ENCODE measurements at places on chromosomes 4 and X.

DNA sequence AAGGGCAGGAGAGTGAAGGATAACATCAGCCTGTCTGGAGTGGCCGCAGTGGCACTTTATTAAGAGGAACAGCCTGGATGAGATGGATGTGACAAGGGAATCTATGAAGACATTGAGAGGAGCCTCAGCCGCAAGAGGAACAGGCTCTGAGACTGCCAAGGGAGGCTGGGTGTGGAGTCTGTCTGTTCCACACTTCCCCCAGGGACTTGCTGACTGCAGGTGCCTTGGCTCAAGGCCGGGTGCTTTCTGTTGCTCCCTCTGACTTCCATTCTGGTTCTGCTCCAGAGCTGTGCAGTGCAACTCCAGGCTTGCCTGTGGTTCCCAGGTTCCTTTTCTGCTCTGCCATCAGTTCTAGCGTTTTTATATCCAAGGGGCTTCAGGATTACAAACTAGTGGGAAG lies 54.6 kb downstream of the FRMPD3 start:
- DNase-seq, result no peak

GRCh38 chrX:4925911-4926310 lies 1212.5 kb upstream of the PRKX start:
- no peak for DNase-seq

- no peak for DNase-seq
Observed at GRCh38 chr4:15652191-15652590, 3.0 kb downstream of the FBXL5 start.

DNA sequence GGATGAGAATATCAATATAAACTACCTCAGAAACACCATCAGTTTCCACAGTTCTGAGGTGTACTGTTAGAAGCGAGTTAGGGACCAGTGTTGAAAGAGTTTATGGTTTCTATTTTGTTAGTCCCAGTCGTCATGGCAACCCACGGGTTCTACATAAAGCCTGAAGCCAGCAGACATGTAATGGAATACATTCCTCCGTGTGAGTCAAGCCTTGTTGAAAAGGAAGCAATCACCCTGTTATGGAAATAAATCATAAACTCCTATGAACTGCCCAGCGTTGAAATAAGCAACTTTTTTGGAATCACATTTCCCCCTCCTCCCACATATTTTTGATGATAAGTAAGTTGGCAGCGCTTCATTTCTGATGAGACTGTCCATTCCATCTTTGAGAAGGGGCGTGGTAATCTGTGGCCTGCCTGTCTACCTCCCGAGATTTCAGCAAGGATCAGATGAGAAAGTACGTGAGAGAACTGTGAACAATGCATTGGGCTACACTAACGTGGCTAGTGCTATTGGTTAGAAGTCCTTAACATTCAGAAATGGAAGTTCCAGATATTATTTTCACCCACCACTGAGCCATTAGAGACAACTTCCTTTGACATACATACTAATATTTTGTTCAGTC lies 40.4 kb upstream of the PDHA1 start:
- no peak for DNase-seq

DNA sequence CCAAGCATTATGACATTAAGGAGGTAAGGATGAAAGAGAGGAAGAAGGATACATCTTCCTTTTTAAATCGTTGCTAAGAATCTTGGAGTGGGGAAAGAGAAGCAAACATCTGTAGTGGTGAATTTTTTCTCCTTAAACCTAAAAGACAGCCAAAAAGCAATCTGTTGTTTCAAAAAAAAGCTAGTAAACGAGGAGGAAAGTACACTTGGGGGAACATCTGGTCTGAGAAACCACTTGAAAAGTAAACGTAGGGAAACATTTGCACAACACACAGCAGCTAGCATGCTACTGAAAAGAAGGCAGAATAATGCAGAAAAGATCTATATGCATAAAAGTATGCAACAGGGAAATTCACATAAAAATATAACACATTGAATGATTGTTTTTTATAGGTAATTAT lies 1485.6 kb downstream of the PCDH19 start:
- no peak for DNase-seq

DNA sequence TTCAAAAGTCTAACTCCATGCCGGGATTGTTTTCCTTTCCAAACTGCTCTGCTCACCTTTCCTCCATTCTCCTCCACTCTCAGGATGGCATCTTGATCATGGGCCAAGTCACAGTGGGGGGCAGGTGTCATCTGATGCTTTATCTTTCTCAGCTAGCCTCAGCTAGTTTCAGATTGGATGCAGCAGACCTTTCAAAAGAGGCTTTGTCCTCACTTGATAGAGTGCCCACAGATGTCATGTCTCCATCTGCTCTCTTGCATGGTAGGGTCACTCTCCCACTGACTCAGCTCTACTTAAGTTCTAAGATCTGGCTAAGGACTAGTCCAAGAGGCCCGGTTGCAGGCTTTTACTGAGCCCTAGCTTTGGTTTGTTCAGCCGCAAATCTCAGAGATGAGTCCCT lies 341.8 kb upstream of the GALNT7 start:
- DNase-seq, result no peak

DNA sequence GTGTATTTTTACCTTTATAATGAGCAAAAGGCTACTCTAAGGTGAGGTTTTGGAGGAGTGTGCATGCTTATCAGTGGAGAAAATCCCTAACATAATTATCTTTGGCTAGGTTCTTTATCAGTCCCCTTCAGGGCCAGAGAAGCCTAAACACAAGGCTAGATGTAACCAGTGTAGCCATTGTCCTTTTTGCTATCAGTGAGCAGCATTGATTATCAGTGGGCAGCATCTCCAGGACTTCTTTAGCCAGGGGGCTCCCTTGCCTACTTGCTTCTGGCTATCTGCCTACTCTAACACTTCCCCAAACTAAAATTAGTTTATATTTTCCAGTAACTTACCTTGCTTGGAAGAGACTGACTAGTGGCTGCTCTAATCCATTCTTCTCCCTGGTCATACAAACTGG lies 595.6 kb downstream of the TRAM1L1 start:
- no peak for DNase-seq

DNA sequence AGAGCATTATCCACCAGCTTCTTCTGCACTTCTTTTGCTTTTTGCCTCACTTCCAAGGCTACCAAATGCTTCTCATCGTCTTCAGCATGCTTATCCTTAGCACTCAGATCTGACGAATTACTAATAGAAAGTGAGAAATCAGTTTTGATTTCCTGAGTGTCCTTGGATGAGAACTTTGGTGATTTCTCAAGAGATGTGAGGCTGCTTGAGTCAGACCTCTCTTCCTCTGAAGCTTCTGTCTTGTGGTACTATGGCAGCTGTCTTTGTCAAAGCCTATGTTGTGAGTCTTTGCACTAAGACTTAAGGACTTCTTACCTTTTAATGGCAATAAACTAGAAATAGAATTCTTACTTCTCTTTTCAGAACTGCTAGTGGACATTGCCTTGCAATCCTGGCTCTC lies 169.9 kb downstream of the CPE start:
- DNase-seq, result no peak

GRCh38 chr4:112531146-112531545 lies 15.2 kb upstream of the NEUROG2 start:
- no peak for DNase-seq

- DNase-seq, result no peak
Observed at GRCh38 chr4:6724421-6725111, 8.6 kb downstream of the BLOC1S4 start.

- DNase-seq, result no peak
Observed at GRCh38 chrX:105150557-105150956, 69.9 kb downstream of the TEX13A start.

GRCh38 chr4:113502476-113502875 lies 259.1 kb downstream of the CAMK2D start:
- DNase-seq, result no peak

GRCh38 chr4:78446619-78447018 lies 105.0 kb upstream of the ANXA3 start:
- no peak for DNase-seq

DNA sequence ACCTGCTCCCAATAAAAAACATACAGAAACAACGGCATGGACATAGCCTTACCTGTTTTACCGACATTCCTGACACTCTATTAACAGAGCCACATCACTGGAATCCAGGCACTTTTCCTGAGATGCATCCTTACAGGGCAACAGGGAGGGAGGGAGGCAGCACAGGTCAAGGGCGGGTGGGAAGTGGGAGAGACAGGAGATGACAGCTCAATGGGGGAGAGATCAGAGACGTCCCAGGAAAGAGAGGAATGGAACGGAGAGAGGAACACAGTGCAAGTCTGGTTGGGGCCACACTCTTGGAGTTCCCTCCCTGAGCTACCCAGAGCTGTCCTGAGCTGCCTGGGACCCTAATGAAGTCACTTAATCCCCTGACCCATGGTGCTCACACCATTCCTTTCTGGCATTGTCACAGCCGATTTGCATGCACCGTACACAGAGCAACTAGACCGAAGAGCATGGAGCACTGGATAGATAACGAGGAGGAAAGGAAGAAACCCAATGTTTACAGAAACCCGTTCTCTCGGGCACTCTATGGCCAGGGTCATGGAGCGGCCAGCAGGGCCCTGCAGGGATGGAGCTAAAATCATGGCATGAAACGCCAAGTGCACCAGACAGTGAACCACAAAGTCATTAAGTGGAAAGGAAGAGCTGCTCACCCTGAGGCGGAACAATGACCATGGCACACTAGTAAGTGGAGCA lies 93.1 kb downstream of the NSUN7 start:
- DNase-seq, result no peak

DNA sequence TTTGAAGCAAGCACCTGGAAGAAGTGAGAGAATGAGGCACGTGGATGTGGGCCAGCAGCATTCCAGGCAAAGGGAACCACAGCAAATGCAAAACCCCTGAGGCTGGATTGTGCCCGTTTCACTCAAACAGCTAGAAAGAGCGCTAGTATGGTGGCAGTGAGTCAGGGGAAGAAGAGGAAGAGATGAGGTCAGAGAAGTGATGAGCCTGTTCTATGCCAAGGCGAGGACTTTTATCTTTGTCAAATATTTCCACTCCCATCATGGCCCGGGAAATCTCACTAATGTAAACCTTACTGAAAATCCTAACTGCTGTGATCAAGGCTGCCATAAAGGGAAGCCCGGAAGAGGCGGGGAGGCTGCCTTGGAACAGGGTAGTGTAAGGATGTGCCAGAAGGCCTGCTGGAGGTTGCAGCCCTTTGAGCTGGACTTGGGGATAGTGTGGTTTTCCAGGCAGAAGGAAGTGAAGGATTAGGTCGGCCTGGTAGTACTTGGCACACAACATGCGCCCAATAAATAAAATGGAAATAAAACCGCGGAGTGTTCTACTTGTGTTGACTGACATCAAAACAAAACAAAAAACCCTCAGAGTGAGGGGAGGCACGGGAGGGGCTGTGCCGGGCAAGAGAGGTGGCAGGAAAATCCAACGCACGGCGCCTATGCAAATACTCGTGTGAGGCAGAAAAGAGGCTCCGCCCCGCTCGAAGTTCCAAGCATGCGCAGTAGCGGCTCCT lies 1.2 kb upstream of the CDK16 start:
- no peak for DNase-seq

DNA sequence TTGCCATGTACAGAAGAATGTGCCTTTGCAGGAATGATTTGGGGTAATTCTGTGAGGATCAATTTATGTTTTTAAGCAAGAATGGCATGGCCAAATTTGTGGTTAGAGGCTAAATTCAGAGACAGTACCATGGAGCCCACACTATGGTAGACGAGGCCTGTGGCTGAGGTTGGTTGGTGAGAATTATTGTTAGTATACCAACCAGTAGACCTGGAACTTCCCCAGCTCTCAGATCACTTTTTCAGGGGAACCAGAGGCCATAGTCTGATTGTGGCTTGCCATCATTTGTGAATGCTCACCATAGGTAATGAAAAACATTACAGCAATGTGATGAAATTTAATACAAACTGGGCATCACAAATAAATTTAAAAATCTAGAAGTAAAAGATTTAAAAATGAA lies 56.3 kb downstream of the SHISA3 start:
- no peak for DNase-seq

- DNase-seq, result no peak
Observed at GRCh38 chr4:82638479-82638878, 76.7 kb upstream of the TMEM150C start.

GRCh38 chr4:55173580-55173979 lies 48.2 kb upstream of the KDR start:
- no peak for DNase-seq

DNA sequence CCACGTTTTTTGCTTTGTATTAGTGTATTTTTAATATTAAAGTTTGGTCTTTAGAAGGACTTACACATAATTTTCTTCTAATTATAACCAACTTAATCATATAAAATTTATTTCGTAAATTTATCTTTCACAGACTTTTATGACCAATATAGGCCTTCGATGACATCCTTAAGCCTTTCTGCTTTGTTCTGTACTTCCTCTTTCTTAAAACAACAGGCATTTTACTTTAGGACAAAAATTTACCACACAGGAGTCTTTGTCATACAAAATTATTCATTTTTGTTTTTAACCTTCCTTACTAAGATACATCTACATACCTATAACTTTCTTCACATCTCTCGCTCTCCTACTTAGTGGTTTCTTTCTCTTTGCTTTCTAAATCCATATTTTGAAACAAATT lies 56.3 kb downstream of the RGS12 start:
- no peak for DNase-seq

DNA sequence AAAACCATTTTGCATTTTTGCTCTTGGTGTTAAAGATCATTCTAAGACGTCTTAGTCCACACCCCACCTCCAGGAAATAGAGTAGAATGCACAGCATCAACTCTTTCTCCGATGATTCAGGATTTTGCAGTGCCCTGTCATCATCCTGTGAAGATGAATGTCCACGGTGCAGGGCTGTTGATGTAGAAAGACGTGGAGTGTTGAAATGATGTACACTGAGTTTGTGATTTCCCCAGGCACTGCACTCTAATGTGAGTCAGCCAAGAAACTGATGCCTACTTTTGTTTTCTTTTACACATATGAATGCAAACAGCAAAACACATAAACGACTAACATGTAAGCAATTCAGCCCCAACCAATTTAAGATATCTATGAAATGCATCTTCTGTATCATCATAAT lies 10.5 kb downstream of the LGI2 start:
- DNase-seq, result no peak

GRCh38 chr4:145887241-145887991 lies 51.2 kb downstream of the ZNF827 start:
- DNase-seq, result no peak

DNA sequence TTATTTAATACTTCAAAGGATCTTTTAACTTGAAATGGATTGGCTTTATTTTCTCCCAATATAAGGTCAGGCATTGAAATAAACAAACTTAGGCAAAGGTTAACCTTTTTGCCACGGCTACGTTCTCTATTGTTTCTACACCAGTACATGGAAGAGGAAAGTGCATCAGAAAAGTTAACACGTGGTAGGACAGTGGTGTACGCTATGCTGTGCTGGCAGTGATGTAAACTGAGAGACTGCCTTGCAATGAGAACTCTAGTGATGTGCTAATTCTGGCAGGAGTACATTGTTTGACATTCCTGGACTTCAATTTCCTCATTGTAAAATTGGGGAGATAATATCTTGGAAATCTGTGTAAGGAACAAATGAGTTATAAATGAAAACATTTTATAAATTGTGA lies 208.2 kb downstream of the TMA16 start:
- no peak for DNase-seq

DNA sequence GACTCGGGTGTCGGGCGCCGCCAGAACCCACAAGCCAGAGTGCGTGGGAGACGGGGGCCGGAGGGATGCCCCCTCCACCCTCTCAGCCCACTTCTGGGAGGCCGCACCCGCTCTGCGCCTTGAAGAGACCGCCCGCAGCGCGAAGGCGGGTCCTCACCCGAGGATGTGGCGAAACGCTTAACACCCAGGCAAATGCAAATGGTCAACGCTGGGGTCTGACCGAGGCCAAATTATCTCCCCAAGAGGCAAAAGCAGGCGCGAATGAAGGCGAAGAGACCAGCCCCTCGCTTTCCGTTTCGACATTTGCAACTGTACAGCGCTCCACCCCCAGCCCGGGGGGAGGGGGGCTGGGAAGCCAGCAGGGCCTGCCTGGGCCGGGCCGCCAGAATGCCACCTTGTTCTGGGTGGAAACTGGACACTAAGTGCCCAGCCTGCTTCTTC lies 137.7 kb upstream of the ZIC3 start:
- no peak for DNase-seq
